ENCODE measurements at places on chromosomes 11 and 22.

GRCh38 chr11:36333897-36334296, 37.8 kb downstream of the PRR5L start:
- DNase-seq = peak; percentile 85

DNA sequence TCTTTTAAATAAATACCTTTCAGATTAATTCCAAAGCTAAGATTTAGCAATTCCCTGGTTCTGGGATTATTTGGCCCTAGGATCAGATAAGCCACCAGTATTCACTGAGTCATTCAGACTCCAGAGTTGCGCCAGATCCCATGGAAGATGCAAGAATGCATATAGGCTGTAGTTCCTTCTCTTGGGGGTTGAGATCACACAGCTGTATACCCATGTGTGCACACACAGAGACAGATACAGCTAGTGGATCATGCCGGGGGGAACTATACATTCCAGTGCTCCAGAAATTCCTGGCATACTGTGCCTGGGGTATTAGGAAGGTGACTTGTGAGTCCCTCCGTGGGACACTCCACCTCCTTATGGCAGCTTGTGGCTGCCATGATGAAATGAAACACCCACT, 75.4 kb downstream of the ZBTB16 start:
- DNase-seq = peak; percentile 43

DNA sequence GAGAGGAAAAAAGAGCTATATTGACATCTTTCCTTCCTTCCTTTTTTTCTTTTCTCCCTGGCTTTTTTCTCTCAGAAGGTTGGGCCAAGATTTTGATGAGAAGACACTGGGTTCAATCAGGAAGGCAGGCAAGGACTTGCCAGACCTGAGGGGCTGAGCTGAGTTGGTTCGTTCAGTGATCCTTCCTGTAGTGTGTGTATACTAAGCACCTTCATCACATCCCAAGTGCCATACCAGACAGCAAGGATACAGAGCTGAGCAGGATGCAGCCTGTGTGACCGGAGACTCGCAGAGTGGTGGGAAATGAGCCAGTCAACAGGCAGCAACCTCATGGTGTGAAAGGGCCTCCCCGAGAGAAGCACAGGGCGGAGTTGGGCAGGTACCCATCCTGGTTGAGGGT, 95.5 kb downstream of the SPON1 start:
- DNase-seq = no peak

DNA sequence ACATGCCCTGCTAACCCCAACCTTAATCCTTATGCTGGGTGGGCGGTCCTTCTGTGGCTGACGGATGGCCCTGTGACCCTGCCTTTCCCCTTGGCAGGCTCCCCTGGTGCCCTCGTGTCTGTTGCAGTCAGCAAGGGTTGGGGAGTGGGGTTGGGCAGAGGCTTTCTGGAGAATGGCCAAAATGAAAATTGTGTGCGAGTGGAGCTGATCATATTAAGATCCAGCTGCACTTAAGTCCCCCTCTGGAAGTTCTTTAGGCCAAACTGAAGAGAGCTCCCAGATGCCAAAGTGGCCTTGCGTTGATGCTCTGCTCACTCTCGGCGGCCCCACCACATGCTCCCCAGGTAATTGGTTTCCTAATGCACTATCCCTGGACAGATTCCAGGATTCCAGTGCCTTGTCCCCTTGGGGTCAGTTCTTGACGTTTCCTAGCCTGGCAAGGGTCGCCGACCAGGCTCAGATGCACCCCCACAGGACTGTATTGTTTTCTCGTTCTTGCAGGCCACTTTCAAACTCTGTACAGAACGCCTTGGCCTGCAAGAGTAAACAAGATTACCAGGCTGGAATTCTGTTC, 16.4 kb upstream of the C11orf96 start:
- no peak for DNase-seq

- DNase-seq = no peak
Observed at GRCh38 chr11:19246816-19247215, 6.1 kb upstream of the E2F8 start.

GRCh38 chr11:77467233-77467632, 6.7 kb downstream of the PAK1 start:
- DNase-seq = no peak

DNA sequence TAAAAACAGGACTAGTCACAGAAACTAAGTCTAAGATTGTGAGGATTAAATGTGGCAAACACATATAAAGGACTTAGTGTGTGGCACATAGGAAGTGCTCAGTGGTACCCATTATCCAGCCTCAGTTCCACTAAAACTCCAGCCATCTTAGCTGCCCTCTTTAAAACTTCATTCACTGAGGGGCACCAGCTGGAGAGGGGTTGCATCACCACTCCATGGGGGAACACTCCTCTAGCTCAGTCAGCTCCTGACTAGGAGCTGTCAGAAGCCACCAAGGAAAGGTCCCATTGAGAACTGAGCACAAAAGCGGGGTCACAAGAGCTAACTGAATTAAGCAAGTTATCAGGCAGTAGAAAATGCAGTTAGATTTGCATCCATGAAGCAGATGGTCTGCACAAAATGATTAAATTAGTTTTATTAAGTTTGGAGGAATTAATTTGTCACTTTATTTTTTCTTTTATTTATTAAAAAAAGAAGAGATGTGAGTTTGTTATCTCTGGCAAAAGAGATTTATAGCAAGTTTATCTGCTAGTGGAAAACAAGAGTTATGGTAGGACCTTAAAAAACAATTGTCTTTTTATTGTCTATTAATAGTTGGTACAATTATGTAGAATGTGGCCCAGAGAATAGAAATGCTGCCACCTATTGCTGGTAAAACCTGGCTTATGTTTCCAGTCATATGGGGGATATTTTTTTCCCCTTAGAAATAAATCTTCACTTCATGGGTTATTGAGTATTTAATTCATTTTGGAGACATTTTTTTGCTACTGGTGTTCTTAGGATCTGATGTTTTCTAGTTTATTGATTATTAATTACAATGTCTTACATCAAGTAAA, 95.7 kb downstream of the NAV2 start:
- no peak for DNase-seq

DNA sequence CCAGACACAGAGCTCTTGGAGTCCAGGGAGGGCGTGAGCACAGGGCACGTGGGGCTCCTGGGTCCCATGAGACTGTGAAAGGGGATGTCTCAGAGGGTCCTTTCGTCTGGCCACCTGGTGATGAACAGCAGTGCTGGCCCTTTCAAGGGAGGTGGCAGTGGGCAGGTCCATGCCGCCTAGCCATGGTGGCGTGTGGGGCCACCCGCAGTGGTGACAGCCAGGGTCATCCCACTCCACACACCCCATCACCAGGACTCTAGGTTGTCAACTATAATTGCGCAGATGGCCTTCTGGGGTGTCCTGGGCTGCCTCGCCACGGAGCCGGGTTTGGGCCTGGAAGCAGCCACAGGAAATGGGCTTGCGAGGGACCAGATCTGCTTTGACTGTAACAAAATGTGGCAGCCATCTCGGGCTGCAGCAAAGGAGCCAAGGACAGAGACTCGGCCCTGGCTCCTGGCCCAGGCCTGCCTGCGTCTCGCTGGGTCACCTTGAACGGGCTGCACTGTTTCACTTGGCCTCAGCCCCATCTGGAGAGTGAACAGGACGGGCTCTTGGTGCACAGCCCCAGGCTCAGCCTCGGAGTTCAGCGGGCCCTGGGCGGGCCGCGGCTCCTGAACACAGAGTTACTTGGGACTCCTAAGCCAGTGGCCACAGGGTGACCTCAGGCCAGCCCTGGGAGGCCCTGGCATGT, 1350.5 kb downstream of the BRD1 start:
- no peak for DNase-seq

GRCh38 chr11:69204246-69204940, 48.7 kb downstream of the SMIM38 start:
- no peak for DNase-seq

GRCh38 chr11:124917115-124917637, 1.9 kb upstream of the HEPN1 start:
- DNase-seq = no peak

GRCh38 chr11:12164061-12165014, 53.9 kb downstream of the MICAL2 start:
- DNase-seq = peak; percentile 69

- DNase-seq = peak; percentile 64
Observed at GRCh38 chr11:19615341-19616183, 97.1 kb upstream of the NAV2 start.

DNA sequence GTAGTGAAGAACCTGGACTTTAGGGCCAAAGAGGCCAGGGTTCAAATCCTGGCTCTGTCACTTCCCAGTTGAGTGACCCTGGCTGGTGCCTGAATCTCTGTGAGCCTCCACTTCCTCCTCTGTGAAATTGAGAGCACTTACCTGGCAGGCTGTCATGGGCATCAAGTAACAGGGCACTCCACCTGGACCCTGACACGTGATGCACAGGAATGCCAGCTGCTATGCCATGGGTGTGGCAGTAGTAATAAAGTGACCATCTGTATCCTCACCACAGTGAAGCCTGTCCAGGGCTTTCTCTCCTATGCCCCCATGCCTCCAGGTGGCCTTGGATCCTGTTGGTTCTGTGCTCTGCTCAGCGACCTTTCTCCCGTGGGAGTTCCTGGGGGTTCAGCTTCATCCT, 29.8 kb upstream of the PPP6R3 start:
- DNase-seq = no peak

GRCh38 chr22:50314455-50315288, 7.2 kb upstream of the PLXNB2 start:
- no peak for DNase-seq

GRCh38 chr22:37206118-37206840, 6.0 kb downstream of the SSTR3 start:
- no peak for DNase-seq

DNA sequence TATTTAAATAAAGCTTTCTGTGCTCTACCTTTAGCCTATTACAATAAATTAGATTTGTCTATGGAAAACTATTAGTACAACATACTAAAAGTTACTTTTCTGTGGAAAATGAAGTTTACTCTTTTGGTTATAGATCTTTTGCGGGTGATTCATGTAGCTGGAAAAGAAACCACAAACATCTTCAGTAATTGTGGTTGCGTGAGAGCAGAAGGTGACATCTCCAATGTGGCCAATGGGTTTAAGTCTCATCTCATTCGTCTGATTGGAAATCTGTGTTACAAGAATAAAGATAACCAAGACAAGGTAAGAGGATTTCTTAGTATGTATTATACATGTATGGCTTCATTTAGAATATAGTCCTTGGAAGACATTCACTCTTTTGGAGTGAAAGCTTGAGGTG, 68.6 kb downstream of the ATXN10 start:
- no peak for DNase-seq

- DNase-seq = no peak
Observed at GRCh38 chr11:87239001-87239400, 201.3 kb downstream of the TMEM135 start.

- DNase-seq = no peak
Observed at GRCh38 chr11:60482361-60482760, 10.2 kb upstream of the MS4A12 start.

- DNase-seq = peak; percentile 42
Observed at GRCh38 chr11:57251491-57252104, 14.5 kb upstream of the APLNR start.

- DNase-seq = peak; percentile 6
Observed at GRCh38 chr22:45358127-45358526, 48.4 kb downstream of the FAM118A start.

DNA sequence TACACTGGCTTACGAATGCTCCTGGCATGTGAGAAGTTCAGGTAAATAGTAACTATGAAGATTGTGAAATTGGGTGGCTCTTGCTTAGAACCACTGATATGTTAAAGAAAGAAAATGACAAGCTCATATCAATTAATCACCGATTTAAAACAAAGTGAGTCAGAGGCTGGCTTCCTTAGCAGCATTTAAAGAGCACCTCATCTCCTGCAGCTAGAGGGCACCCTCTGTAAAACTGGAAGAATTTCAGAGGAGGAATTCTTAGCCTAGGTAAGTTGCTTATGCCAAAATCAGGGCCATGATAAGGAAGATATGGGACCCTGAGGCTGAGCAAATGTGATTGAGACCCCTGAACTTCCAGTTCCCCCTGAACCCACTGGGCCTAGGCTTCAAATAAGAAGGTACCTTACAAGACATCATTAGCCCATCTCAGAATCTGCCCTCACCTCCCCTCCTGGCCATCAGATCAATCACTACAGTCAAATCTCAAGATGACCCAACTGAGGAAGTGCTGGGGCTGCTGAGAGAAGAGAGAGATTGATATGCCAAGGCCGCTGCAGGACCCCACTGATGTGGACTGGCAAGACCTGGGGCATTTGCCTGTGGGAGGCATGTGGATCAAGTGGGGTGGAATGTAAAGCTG, 8.6 kb upstream of the CD3E start:
- DNase-seq = peak; percentile 11

GRCh38 chr11:89220684-89221339, 43.1 kb downstream of the TYR start:
- DNase-seq = no peak

DNA sequence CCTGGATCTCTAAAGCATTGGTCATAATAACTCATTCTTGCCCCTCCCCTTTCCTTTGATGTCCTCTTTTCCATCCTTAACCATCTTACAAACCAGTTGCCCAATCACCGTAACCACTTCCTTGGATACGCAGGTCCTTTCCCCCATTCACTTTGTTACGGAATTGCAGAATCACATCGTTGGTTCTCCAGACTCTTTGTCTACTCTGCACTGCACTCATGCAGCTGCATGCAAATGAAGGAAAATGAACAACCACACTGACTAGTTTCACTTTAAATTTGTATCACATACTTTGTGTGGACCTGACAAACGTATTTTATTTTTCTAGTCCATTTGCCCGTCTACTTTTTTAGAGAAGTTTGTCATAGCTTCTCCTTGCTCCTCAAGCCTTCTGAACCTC, 69.9 kb downstream of the SLC5A12 start:
- DNase-seq = no peak

DNA sequence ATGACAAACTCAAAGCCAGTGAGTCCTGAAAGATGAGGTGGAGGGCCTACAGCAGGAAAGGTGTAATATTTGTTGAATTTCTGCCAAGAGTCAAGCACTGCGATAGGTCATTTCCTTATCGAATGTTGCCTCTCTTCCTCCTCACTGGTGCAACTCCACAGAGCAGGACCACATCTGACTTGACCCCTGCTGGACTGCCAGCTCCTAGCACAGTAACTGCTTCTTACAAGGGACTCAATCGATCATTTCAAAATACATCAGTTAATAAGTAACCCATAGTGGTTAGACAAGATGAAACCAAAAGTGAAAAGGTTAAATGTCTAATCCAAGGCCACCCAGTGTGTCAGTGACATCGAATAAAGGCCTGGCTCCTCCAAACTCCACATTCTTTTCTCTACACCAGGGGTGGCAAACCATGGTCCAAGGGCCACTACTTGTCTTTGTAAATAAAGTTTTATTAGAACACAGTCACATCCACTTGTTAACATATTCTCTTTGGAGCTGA, 98.5 kb upstream of the CSNK2A3 start:
- no peak for DNase-seq

DNA sequence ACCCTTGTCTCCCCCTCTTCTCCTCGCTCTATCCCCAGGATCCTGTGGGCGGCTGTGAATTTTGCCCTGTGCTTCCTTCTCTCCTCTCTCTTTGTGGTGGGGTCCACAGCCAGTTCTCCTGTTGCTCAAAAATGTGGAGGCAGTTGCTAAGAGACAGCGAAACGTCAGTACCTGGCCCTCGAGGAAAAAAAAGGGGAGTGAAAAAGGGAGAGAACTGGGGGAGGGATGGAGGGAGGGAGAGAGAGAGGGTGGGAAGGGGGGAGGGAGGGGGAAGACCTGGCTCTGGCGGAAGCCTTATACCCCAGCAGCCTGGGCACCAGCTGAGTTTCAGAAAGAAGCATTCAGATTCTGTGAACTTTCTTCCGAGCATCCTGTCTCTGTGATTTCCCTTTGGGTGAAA, 2.1 kb upstream of the LRRC55 start:
- DNase-seq = no peak
